Tibial nerve (tissue), 4 donors: ENCODE measurements at places on chromosomes 13 and 19. TPM values are rescaled to one million over a fixed set of nuclear protein-coding genes. Genes with fewer than 3 reads are reported as not detected.
A peak's percentile ranks its signal among the peaks of the same experiment; 100 is the strongest.

DNA sequence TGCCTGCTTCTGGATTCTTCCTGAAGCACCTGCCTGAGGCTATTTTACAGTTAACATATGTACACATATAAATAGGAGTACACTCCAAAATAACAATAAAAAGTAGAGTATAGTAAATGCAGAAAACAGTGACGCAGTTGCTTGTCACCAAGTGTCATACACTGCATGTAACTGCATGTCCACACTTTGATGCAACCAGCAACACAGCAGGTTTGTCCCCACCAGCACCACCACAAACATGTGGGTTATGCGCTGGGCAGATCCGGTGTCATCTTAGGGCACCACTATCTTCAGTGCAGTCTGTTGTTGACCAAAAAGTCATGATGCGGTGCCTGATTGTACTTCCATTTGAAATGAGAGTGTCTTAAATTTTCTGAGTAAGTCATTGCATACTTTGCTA is 51.3 kb downstream of the COL4A2 start:
- DNase-seq, result no peak

DNA sequence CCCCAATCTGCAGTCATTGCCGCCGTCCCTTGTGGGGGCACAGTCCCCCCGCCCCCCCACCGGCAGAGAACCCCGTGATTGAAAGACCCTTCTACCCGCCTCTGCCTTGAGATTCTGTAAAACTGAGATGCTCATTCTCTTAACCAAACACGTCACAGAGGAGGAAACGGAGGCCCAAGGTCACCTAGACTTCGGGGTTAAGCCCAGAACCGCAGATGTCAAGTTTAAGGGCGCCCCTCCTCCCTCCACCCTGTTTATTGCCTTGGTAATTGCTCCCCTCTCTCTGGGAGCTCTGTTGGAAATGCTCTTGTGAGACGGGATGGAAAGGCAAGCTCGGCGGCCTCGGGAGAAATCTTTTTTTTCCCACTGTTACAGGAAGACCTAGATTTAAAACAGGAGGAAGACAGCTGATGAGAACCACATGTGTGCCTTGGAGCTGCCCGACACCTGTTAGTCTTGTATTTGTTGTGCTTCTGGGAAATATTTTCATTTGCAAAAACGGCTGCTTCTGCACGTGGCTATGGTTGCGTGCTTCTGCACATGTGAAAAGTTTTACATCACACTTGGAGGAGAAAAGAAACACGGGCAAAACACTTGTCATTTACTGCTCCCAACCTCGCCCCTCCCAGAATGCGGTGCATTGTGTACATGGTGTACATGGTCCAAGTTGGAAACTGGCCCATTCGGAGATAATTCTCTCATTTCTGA is 1.1 kb upstream of the MED26 start:
- DNase-seq, result peak; percentile 55

DNA sequence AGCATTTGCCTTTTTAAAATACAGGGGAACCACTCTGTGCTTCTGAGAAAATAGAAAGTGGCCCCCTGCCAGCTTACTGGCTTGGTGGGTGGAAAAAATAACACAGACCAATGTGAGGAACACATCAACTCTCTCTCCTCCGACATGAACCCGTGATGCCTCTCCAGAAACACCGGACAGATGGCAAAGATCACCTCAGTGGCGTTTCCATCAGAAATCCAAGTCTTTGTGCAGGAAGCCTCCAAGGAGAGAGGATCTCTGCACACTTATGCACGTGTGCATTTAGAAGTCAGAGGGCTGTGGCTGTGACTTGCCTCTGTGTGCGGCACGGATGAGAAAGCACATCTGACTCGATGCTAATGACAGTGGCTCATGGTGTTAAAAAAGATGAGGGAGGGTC is 112.3 kb upstream of the KLF12 start:
- no peak for DNase-seq

The PRKD2 gene
- 36.1 TPM for total RNA-seq

- no peak for DNase-seq
Measured at GRCh38 chr19:45130888-45131615, 29.7 kb downstream of the NKPD1 start.

DNA sequence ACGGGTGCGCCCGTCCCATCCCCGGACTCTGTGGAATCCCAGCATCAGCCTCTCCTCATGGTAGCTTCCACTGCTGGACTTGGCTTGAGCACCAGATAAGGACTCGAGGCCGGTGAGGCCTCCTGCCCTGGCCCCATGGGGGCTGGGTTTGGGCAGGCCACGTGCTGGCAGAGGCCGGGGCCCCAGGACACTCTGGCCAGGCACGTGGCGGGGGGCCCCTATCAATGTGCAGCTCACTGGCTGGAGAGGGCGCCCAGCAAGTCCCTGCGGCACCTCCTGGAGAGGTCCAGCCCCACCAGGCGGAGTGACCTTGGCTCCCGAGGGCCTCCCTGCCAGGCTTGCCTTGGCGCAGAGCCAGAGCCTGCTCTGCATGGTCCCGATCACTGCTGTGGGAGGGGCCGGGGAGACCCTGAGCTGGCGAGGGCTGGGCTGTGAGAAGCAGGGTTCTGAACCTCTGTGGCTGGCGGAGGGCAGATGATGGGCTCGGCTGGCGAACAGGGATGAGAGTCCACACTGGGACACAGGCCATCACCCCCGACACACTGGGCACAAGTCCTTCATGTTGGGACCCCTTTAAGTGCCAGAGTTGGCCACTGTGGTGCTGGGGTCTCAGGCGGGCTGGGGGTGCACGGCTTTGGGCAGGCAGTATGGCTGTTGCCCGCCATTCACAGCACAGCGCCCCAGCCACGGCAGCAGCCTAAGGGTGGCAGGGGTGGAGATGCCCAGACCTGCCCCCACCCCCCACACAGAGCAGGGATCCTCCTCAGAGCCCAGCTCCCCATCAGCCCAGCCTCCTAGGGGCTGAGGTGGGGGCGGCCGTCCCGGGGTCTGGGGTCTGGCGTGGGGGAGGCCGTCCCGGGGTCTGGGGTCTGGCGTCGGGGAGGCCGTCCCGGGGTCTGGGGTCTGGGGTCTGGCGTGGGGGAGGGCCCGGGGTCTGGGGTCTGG is 19.1 kb downstream of the CEBPG start:
- DNase-seq, result peak; percentile 12

GRCh38 chr13:46507981-46508380 is 45.0 kb upstream of the LRCH1 start:
- no peak for DNase-seq

The C19orf33 gene
- total RNA-seq, result 627 TPM
